ENCODE measurements at places on chromosomes 6 and 20.

GRCh38 chr20:63639093-63639975 lies 12.4 kb upstream of the GMEB2 start:
- no peak for DNase-seq

DNA sequence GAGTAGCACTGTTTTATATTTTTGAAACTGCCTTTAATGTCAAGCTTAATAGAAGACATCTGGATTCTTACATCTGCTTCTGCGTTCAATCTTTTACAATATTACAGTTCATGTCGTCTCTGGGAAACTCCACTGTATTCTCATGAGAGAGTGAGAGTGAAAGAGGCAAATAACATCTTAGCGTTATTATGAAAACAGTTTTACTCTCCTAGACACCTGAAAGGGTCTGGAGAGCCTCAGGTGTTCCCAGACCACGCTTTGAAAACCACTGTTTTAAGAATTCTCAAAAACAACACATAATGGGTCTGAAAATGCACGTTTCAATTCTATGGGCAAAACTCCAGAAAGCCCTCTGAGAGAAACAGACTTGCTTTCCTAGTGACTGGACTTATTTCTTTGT lies 63.3 kb downstream of the ARHGAP18 start:
- no peak for DNase-seq

DNA sequence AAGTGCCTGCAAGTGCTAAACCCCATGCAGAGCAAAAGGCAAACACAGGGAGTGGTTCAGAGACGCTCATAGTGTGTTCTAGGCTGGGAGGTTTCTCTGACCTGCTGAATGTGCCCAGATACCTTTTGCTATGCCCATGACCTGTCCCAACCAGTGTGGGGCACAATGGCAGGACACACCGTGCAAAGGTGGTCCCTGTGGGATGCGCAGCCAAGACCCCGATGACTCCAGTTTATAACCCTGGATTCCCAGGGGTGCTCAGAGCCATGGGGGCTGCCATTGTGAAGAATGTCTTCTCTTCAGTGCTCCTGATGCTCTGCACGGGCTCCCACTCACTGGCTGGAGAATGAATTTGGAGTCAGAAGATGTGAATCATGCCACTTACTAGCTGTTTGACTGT lies 2.2 kb upstream of the NINL start:
- no peak for DNase-seq

- peak; percentile 80 for DNase-seq
These were observed 1.1 kb downstream of the TCP11 start for GRCh38 chr6:35139924-35140638.

- DNase-seq, result no peak
These were observed 19.6 kb downstream of the NT5E start for GRCh38 chr6:85469276-85470022.

- DNase-seq, result no peak
These were observed 195.0 kb downstream of the SYNDIG1 start for GRCh38 chr20:24664266-24664986.

- peak; percentile 78 for DNase-seq
These were observed 18.6 kb downstream of the TAB2 start for GRCh38 chr6:149335924-149336608.

DNA sequence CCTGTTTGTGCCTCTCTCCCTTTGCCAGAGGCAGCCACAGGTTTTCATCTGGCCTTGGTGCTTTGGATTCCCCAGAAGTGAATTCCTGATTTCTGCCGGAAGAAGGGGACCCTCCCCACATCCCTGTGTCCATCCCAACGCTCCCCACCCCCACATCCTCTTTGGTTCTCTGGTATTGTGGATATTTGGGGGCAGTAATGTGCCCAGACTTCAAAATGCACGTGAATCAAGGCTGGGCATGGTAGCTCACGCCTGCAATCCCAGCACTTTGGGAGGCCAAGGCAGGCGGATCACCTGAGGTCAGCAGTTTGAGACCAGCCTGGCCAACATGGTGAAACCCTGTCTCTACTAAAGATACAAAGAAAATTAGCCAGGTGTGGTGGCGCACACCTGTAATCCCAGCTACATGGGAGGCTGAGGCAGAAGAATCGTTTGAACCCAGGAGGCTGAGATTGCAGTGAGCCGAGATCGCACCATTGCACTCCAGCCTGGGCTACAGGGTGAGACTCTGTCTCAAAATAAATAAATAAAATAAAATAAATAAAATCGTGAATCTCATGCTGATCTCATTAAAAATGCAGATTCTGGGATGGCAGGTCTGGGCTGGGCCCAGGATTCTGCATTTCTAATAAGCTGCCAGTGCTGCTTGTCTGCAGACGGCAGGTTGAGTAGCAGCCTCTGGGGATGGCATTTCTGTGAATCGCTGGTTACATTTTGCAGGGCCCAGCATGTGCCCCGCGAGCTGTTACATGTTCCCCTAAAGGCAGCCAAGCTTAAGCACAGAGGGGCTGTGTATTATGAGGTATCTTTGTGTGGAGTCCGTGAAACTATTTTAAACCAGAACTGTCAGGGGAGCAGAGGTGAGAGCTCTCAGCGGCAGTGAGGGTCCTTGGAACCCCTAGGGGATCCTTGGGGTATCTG lies 49.0 kb downstream of the SYNJ2 start:
- no peak for DNase-seq

GRCh38 chr6:15249371-15250019 lies 3.6 kb downstream of the JARID2 start:
- DNase-seq, result no peak

DNA sequence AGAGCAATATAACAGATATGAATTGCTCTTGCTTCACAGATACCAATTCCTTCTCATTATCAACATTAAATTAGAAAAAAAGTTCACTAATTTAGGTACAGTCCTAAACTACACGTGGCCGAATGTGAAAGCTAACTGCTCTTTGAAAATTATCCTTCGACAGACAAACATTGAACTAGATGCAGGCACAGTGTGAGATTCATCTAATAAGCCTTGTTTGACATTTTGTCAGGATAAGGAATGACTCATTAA lies 1.1 kb downstream of the FAM184A start:
- no peak for DNase-seq

DNA sequence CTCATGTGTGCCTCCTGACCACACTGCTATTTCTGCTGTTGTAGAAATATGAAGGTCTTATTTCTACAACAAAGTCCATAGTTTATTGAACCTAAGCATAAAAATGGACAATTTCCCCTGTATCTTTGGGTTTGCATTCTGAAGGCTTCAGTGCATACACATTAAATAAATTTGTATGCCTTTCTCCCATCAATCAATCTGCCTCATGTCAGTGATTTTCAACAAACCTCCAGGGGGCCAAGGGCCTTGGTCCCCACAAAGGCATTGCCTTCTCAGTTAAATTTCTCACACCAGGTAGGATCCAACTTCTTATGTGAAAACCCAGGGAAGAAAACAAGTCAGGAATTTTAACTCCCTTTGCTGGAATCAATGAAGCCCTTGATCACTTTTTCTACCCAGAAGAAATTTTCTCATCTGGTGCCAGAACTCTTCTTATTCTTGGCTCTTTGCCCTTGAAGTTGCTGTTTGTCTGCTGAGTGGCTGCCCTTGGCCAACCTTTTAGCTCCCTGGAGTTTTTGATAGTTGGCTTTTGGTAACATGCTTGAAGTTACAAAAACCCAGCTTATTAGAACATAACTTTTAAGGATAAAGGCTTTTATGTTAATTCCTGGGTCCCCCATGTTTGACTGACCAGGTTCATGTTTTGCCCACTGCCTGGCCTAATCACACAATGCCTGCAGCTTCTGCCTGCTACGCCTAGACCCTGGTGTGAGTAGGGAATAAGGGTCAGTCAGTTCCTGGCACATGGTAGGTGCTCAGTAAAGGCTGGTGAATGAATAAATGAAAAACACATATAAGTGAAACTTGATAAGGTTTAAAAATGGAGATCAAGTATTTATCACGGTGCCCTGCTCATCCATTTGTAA lies 37.0 kb downstream of the SHLD1 start:
- no peak for DNase-seq

DNA sequence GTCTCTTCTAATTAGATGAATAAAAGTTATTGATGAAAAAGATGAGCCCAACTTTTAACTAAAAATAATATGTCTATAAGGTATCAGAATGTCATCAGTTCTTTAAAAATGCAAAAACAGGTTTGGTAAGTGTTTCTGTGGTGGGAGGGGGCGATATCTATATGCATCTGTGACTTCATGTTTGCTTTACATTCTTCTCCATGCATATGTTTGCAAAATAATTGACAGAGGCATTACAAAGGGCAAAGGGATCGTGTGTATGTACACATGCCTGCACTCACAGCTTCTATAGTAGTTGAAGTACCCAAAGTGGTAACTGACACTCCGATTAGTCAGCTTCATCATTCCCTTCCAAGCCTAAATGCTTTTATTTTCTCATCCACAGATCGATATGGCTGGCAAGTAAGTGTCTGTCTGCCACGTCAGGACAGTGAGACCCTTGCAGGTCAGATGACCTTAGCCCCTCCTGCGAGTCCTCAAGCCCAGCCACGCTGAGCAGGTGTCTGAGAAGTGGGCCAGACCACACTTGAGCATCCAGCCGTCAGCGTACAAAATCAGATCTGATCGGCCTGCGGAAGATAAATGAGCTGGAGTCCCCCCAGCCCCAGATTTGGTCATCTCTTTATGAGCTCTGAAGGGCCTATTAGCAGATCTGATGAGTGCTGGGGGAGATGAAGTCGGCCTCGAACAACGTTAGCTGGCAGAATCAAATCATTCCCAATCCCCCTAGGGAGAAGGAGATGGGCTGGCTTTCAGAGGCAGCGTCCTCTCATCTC lies 369.1 kb downstream of the MAFB start:
- DNase-seq, result no peak

- no peak for DNase-seq
These were observed 46.4 kb upstream of the DST start for GRCh38 chr6:56689114-56689513.

DNA sequence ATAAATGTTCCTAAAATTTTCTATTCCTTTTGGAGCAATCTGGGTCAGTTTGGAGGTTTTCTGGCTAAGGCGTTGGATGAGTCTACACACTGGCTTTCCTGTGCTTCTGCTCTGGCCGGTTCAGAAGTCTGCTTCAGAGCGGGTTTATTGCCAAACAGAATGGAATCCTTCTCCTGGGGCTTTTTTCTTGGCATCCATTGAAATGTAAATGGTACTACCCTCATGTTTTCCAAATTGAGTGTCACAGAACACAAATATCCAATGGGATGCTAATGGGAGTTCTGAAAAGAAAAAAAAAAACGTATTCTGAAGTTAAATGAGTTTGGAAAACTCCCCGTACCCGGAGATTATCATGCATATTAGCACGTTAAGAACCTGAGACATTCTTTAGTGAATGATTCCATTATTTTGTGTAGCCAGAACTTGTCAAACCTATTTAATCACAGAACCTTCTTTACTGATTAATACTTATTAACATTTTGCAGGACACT lies 930.3 kb downstream of the QKI start:
- DNase-seq, result no peak

- no peak for DNase-seq
These were observed 101.2 kb upstream of the ARMC2 start for GRCh38 chr6:108746836-108747575.

DNA sequence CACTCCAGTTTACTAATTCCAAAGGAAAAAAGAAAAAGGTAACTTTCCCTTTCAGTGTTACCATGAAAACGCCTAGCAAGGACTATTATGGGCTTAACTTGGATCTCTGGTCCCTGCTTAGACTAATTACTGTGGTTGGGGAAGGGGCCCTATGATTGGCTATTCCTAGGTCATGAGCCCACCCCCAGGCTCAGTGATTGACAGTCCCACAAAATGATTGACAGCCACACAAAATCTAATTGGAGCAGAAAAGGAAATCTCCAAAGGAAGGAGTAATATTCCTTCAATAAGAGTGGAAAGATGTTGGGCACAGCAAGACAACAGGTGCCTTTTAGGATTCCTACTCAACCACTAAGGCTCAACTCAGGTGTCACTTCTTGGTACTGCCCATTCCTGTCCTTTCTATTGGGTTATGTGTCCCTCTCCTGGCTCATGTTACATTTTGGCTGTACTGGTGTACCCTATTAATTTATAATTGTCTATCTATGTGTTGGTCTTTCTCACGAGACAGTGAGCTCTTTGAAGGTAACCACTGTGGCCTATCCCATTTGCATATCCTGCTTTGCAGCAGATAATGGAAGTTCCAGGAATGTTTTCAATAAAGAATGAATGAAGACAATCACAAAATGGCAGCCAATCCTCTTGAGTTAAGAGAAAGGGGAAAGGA lies 5.5 kb upstream of the UTRN start:
- DNase-seq, result no peak

DNA sequence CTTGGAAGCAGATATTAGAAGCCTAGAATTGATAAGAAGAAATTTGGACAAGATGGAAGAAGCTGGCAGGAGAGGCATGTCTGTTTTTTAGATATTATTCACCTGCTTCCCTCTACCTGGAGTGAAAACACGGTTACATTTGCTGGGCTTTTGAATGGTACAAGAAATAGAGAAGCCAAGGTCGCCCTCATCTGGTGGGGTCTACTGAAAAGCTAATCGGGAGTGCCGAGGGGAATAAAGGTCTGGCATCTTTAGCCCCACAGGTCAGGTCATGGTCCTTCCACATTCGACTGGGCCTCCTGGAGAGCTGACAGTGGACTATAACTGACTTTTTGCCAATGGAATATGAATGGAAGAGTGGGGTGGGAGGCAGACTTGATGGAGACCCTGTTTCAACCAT lies 4.6 kb upstream of the C2 start:
- DNase-seq, result peak; percentile 38

DNA sequence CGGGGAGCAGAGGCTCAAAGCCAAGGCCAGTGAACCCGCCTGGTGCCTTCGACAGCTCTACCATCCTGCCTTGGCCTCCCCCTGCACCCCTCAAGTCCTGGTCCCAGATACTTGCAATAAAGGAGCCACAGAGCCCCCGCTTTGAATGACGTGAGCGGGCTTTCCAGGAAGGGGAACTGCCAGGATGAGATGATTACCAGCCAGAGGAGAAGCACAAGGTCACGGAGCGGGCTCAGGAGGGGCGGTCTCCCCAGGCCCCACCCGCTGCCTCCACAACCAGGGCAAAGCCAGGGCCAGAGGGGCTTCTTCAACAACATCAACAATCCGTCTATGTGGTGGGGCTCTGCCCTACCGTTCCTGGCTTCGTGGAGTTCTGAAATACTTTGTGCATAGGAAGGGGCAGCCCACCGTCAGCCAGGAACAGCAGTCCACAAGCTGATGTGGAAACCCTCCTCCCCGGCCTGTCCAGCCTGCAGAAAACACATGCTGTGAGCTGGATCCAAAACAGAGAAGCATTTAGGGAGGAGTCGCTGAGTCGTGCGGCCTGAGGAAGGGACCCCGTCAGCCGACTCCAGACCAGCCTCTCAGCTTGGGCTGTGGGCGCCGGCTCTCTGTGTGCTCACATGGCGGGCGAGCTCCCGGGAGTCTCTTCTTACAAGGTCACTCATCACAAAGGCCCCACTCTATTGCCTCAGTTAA lies 392.5 kb downstream of the CDH4 start:
- DNase-seq, result no peak

DNA sequence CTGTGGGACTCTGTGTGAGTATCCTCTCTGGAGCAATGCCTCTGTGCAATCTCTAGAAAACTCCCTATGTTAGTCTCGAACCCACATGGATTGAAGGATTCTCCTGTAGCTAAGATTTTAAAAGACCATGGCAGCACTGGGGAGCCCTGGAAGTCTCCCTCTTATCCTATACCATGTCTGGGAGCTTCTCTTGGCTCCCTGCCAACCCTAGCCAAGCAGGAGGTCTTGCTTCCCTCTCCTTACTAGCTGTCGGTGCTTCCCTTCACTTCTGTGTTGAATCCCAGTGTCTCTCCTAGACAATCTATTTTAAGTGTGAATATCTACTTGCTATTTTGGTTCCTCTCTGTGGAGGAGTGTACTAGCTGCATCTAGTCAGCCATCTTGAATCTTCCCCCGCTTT lies 118.8 kb upstream of the NRN1 start:
- no peak for DNase-seq

Data from suppressor macrophage (primary cell).